ENCODE measurements at places on chromosomes 13 and 19.
A peak's percentile ranks its signal among the peaks of the same experiment; 100 is the strongest.

- no peak for DNase-seq
Measured at GRCh38 chr13:29799041-29799440, 51.4 kb downstream of the UBL3 start.

DNA sequence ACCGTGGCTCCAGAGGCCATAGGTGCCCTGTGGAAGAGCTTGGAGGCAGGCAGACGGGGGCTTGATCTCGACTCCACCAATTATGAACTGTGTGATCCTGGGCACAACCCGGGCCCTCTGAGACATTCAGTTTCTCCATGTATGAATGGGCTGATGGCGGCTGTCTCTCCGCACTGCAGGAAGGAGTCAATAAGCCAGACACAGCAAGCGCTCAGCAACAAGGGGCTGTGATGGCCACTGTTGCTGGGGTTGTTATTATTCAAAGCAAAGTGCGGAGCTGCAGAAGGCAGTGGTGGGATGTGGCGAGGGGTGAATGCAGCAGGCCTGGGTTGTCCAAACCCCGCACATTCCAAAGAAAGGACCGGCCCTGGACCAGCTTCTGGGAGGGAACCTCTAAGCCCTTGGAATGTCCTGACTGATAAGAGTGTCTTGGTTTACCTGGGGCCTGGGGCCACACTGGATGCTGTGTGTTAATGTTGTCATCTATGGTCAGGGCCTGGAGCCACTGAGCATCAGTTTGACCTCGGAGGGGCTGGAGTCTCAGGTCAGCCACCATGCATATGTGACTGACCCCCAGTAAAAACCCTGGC is 8.3 kb downstream of the TMEM143 start:
- DNase-seq: no peak

GRCh38 chr19:35055715-35056179 is 14.2 kb downstream of the HPN start:
- peak; percentile 58 for DNase-seq

DNA sequence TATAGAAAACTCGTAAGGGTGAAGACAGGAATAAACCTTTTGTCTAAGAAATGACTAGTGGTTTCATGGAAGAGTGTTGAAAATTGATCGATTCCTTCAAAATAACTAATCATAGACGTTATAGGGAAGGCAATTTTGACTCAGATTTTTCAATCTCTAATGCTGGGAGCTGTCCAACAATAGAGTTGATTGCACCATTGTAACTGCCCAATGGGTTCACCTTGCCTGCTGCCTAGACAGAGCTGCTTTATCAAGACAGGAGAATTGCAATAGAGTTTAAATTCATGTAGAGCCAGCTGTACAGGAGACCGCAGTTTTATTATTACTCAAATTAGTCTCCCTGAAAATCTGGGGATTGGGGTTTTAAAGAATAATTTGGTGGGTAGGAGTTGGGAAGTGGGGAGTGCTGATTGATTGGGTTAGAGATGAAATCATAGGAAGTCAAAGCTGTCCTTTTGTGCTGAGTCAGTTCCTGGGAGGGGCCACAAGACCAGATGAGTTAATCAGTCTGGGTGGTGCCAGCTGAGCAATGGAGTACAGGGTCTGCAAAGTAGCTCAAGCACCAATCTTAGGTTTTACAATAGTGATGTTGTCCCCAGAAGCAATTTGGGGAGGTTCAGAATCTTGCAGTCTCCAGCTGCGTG is 16.8 kb upstream of the ADGRE2 start:
- DNase-seq: no peak

GRCh38 chr19:48741129-48741999 is 954 bp upstream of the RASIP1 start:
- DNase-seq: no peak

GRCh38 chr13:40390401-40390916 is 276.0 kb downstream of the FOXO1 start:
- DNase-seq: no peak

DNA sequence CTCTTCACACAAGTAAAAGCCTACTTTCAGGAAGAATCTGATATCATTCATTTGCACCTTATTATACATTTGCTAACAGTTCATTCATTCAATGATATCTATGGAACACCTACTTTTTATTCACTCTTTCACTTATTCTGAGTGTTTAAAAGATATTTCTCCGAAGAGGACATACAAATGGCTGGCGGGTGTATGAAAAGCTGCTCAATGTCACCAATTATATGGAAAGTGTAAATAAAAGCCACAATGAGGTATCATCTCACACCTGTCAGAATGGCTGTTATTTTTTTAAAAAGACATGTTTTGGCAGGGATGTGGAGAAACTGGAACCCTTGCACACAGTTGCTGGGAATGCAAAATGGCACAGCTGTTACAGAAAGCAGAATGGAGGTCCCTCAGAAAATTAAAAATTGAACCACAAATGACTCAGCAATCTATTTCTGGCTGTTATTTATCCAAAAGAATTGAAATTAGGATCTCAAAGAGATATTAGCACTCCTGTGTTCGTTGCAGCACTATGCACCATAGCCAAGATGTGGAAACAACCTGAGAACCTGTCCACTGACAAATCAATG is 127.6 kb upstream of the IRS2 start:
- no peak for DNase-seq

GRCh38 chr13:83940742-83941141 is 58.5 kb upstream of the SLITRK1 start:
- no peak for DNase-seq

GRCh38 chr13:23766283-23766682 is 122.9 kb downstream of the MIPEP start:
- DNase-seq: no peak

DNA sequence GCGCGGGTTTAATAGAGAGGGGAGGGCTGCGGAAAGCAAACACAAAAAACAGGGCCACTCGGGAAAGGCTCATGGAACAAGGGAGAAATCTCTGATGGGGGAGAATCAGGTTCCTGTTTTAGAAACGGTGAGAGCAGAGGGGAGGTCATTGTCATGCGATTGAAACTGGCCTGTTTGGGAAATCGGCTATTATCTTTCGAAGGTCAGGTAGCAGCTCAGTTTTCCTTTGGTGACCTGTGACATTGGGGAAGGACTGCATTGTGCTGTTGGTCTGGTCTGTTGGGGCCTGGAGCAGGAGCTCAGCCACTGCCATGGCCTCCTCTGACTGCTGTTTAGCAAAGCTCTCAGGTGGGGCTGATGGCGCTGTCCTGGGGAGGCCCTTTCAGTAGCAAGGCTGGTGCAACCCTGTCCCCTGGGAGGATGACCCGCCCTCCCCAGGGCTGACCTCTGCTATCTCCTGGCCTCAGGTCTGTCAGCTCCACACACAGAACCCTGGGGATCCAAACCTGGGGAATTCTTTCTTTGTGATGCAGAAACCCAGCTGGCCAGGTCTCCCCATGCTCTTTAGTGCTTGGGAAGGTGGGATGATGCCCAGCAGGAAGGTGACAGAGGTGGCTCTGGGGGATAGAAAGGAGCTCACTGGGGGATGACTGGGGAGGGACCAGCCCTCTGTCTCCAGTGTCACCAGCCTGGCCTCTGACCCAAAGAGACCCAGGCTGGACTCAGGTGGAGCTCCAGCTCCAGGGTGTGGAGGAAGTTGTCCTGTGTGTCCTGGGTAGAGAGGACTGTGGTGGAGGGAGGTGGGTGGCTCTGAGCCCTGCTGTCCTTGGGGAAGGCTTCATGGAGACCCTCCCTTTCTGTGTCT is 21.2 kb upstream of the CD177 start:
- no peak for DNase-seq

DNA sequence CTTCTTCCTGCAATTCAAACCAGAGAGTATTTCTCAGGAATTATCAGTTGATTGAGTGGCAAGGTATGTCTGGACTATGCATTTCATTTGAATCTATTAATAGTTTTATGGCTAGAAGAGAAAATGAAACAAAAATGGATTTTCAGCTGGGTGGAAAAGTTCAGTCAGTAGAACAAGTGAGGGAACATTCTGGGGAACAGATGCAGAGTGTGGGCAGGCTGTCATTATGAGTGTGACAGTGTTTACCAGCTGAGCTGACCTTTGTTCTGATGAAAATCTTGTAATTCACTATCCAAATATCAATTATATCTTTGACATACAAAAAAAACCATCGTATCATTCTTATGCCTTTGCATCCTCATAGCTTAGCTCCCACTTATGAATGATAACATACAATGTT is 2.6 kb upstream of the CLC start:
- DNase-seq: no peak

- DNase-seq: no peak
Measured at GRCh38 chr13:42110410-42111155, 62.1 kb downstream of the DGKH start.

DNA sequence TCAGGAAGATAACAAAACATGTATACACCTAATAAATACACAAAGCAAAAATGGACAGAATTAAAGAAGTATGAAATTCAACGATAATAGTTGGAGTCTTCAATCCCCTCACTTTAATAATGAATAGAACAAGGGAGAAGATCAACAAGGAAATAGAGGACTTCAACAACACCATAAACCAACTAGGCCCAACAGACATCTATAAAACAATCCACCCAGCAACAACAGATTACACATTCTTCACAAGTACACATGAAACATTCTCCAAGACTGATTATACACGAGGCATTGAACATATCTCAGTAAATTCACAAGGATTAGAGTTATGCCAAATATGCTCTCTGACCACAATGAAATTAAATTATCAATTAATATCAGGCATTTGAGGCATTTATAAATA is 185.5 kb upstream of the NBEA start:
- no peak for DNase-seq

DNA sequence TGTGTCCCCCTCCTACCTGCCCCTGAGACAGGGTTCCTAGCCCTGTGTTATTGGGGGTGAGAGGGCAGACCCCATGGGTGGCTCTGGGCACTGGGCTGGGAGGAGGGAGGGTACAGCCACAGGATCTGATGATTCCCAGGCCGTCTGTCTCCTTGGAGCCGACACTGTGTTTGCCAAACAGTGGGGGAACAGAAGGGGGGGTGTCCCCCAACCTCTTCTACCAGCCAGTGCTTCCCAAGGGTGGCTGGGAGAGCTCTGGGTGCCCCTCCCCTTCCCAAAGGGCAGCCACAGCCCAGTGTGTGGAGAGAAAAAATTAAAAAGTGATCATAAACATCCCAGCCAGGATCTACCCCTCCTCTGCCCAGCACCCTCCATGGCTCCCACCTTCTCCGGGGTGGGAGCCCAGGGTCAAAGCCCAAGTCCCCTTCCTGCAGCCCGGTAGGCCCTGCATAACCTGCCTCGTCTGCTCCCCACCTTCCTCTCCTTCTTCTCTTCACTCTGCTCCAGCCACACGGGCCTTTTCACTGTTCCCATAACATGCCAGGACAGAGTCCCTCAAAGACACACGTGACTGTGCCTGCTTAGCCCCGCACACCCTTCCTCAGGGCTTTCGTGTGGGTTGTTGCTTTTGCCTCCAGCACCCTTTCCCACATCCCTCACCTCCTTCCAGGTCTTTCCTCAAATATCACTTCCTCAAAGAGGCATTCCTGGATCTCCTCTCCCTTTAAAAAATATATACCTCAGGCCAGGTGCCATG is 1.4 kb upstream of the PLIN4 start:
- DNase-seq: no peak

DNA sequence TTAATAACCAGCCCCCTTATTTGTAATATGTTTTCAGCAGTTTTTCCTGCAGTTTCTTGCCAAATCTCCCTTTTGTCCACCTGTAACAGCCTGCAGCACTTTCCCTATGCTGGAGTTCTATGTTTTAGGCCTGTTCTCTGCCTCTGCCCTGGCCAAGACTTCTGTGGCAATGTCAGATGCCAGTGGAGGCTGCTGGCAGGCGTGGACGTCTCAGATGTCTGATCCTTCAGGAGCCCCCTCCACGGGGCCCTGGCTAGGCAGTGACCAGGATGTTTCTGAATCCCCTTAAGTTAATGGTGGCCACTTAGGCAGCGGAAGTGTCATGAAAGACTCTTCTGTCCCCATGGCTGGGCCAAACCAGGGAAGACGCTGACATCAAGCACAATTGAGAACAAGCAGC is 40.8 kb downstream of the SIPA1L3 start:
- no peak for DNase-seq

GRCh38 chr13:77184455-77184854 is 142.4 kb downstream of the MYCBP2 start:
- no peak for DNase-seq

- DNase-seq: peak; percentile 28
Measured at GRCh38 chr19:18440415-18440877, 2.5 kb upstream of the ISYNA1 start.

DNA sequence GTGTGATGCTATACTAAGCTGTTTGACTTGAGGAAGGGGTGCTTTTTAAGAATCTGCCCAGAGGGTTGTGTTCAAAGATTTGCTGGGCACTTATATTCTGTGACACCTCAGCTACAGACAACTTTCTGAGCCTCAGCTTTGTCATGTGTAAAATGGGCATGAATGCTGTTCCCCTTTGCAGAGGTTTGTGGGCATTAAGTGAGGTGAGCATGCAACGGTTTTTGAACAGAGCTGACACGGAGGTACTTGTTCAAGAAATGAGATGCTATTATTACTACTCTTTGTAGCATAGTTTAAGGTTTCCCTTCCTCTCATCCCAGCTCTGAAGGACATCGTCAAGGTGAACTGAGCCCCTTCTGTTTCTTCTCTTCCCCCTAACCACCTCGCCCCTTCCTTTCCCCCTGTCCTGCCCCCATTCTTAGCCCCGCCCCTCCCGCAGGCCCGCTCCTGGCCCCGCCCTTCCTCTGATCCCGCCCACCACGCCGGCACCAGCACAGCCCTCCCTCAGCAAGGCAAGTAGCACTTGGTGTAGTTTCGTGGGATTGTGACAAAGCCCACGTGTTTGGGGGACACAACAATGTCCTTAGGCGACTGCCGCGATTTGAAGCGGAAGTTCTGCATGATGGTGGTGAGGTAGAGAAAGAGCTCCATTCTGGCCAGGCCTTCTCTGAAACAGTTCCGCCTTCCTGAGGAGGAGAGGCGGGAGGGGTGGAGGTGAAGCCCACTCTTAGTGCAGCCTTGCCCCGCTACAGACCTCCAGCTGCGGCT is 26.1 kb upstream of the CYP2A7 start:
- no peak for DNase-seq

DNA sequence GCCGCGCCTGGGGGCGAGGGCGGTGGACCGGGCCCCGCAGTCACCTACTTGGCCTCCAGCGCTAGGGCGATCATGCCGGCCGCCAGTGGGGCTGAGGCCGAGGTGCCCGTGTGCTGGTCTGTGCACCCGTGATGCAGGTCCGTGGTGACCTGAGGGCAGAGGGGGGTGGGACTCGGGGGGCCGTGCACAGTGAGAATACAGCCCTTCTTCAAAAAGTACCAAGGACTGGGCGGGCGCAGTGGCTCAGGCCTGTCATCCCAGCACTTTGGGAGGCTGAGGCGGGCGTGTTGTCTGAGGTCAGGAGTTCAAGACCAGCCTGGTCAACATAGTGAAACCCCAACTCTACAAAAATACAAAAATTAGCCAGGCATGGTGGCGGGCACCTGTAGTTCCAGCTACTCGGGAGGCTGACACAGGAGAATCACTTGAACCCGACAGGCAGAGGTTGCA is 5.0 kb upstream of the C19orf25 start:
- DNase-seq: no peak

GRCh38 chr19:40243181-40243580 is 16.7 kb upstream of the CCNP start:
- no peak for DNase-seq

DNA sequence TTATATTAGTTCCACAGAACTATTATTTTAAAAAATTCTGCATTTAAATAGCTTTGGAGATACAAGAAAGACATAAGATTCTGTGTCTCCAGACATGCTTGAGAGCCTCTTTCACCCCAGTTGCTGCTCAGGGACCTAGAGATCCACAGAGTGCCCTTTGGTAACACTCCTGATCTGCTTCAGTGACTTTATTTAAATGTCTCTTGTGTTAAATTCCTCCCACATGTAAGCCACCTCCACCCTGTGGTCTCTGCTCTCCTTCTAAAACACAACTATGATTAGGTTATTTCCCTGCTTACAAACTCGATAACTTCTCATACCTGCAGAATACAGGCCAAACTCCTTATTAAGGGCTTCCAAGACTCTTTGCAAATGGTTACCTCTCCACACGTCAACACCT is 141.0 kb downstream of the RFC3 start:
- DNase-seq: no peak

Data from NCI-H524 (cell line).